ENCODE measurements at places on chromosomes 7 and 10.

- no peak for DNase-seq
These were observed 743 bp upstream of the ZCCHC24 start for GRCh38 chr10:79445977-79446757.

GRCh38 chr7:45196374-45196773 lies 38.8 kb downstream of the RAMP3 start:
- DNase-seq: no peak

GRCh38 chr7:129134356-129134987 lies 10.0 kb upstream of the TSPAN33 start:
- DNase-seq: no peak

GRCh38 chr10:102281102-102281487 lies 35.8 kb downstream of the GBF1 start:
- DNase-seq: no peak

DNA sequence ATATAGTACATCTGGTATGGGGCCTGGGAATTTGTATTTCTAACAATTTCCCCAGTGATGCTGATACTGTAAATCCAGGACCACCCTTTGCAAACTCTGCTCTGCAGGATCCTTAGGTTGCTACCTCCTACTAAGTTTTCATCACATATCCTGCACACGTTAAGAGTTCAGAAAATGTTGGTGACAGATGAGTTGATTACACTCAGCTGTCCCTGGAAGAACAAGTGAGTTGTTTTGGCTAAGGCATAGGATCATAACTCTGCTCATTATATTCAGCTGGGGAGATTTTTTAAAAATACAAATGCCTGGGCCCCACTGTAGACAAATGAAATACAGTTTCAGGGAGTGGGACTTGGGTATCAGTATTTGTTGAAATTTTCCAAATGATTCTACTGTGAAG lies 274.6 kb upstream of the HABP2 start:
- no peak for DNase-seq

- no peak for DNase-seq
These were observed 54.5 kb downstream of the WAC start for GRCh38 chr10:28587270-28587969.

GRCh38 chr10:30134171-30134945 lies 75.0 kb upstream of the JCAD start:
- DNase-seq: no peak

- DNase-seq: no peak
These were observed 74.9 kb downstream of the PCGF5 start for GRCh38 chr10:91295346-91295745.

DNA sequence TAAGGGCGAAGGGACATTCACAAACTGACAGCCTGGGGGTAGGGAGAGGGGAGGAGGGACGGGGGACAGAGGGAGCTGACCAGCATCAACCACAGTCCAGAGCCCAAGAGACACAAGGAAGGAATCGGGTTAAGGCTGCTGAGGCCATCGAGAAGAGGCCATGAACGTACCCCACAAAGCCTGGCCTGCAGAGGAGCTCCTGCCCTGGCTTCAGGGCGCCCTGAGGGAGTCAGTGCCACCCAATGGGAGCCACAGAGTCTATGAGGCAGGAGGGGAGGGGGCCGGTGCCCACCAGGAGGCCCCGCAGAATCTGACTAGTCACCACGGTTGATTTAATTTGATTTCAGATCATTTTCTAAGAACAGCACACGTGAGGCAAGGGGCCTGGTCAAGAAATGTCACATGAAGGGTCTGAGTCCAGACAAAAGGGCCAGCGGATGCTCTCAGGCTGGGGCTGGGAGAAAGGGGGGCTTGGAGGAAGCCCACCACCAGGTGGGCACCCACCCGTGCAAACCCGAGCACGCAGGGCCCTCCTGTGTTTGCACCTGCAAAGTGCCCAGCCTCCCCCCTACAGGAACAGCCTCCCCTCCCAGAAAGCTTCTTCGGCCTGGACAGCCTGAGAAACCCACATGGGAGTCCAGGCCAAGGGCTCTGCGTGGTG lies 40.4 kb downstream of the CAMK2B start:
- no peak for DNase-seq

DNA sequence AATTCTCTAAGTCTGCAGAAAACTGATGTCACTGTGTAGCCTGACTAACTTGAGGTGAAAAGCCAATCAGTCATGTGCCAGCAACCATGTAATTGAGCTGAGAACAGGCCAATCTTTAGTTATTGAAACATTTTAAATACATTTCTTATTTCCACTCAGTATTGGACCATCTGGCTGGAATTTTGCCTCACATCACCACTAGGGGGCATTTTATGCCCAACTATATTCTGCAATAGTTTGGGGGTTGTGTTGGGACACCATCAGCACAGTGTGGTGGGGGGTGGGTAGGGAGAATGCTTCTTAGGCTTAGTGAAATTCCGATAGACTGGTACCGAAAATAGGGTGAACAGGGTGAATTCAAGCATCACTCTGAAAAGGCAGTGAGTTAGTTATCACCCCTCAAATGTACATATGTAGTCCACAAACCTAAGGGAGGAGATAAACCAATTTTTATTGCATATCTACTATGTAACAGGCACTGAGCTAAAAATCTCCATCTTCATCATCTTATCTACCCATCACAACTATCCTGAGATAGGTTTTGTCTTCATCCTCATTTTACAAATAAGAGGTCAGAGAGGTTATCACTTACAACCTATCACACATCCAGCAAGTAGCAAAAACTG lies 17.8 kb downstream of the NPSR1 start:
- DNase-seq: no peak

DNA sequence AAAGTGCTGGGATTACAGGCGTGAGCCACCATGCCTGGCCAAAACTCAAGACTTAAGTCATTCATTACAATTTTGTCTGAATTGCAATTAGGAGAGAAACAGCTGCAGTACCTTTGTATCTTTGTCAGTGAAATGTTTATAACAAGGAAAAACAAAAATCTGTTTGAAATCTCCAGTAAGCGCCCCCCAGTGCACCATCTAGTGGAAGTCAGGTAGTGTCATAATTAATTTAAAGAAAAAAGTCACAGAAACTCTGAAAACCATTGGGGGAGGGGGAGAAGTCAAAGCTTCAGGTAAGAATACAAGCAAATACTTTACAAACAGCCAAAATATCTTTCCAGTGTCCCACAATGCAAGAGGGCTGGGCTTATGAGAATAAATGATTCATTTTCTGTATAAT lies 2.8 kb downstream of the MPP7 start:
- DNase-seq: no peak

- DNase-seq: no peak
These were observed 128.0 kb downstream of the GLI3 start for GRCh38 chr7:42108803-42109528.

GRCh38 chr7:111918461-111918860 lies 287.7 kb downstream of the DOCK4 start:
- DNase-seq: no peak

GRCh38 chr7:45665172-45665571 lies 91.0 kb downstream of the ADCY1 start:
- no peak for DNase-seq

DNA sequence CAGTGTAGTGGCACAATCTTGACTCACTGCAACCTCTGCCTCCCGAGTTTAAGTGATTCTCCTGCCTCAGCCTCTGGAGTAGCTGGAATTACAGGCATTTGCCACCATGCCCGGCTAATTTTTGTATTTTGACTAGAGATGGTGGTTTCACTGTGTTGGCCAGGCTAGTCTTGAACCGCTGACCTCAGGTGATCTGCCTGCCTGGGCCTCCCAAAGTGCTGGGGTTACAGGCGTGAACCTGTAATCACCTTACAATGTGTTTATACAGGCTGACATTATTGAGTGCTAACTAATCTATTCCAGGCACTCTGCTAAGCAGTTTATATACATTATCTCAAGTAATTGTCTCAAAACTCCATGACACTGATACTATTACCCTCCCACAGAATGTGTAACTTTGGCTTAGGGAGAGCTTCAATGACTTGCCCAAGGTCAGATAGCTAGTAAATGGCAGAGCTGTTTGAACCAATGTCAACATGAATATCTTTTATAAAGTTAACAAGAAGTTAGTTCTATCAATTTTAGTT lies 36.8 kb downstream of the KIFBP start:
- no peak for DNase-seq

DNA sequence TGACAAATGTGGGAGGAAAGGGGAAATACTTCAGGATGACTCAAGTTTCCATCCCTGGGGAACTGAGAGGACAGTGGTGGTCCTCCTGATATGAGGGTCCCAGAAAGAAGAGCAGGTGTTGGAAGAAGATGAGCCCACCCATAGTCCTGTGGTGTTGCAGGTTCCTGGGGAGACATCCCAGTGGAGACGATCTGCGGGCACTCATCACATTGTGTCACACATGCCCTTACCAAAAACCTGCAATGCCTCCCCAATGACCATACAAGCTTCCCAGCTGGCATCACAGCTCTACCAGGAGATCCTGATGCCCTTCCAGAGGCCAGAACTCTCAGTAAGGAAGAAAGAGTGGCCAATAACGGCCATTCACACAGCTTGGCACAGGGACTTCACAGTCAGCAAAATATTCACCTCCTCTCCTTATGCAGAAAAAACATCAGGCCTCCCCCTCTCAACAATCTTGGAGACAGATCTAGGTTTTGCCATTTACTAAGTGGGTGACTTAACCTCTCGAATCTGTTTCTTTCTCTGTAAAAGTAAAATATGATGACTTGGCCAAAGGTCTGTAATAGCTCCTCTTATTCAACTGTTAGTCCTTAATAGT lies 9.0 kb downstream of the PUS7 start:
- DNase-seq: no peak

DNA sequence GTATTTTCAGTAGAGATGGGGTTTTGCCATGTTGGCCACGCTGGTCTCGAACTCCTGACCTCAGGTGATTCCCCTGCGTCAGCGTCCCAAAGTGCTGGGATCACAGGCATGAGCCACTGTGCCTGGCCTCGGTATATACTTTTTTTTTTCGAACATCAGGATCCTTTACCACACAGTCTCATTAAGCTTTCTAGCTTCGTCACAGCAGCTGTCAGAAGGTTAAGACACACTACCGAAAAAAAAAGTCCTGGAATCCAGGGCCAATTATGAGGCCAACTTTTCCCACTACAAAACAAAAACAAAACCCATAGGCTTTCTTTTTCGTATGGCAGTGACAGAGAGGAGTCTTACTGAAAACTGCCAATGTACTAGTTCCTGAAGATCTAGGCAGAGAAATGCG lies 30.7 kb downstream of the ZC3HC1 start:
- DNase-seq: no peak

DNA sequence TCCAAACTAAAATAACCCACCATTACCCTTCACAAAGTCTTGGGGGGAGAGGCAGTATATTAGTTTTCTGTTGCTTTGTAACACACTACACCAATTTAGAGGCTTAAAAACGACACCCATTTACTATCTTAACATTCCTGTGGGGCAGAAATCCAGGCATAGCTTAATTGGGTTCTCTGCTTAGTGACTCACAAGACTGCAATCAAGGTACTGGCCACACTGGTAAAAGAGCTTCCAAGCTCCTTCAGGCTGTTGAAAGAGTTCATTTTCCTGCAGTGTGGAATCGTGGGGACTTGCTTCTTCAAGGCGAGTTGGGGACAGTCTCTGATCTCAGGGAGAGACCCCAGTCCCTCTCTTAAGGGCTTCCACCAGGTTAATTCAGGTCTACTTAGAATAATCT lies 139.1 kb downstream of the XPNPEP1 start:
- no peak for DNase-seq

DNA sequence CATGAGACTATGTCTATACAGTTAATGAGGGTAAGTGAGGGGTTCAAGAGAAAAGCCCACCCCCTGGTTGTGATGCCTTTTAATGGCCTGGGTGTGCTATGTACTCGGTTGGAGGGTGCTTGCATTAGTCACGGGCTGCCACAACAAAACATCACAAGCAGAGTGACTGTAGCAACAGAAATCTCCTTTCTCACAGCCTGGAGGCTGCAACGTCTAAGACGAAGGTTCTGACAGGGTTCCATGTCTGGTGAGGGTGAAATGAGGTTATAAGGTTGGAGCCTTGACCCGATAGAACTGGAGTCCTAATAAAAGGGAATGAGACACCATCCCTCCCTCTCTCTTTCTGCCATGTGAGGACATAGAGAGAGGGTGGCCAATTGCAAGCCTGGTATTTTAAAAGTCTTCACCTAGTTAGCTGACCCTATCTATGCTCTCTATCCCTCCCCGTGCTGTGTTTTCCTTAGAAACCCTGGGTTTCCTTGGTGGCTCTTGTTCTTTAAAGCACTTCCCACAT lies 126.0 kb upstream of the GDF10 start:
- DNase-seq: no peak

- no peak for DNase-seq
These were observed 55.7 kb downstream of the LYZL2 start for GRCh38 chr10:30573721-30574431.

DNA sequence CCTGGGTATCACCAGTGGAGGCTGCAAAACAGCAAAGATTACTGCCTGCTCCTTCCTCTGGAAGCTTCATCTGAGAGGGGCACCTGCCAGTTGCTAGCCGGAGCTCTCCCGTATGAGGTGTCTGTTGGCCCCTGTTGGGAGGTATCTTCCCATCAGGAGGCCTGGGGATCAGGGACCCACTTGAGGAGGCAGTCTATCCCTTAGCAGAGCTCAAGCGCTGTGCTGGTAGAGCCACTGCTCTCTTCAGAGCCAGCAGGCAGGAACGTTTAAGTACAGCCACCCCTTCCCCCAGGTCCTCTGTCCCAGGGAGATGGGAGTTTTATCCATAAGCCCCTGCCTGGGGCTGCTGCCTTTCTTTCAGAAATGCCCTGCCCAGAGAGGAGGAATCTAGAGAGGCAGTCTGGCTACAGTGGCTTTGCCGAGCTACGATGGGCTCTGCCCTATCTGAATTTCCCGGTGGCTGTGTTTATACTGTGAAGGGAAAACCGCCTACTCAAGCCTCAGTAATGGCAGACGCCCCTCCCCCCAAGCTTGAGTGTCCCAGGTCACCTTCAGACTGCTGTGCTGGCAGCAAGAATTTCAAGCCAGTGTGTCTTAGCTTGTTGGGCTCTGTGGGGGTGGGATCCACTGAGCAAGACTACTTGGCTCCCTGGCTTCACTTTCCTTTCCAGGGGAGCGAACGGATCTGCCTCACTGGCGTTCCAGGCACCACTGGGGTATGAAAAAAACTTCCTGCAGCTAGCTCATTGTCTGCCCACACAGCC lies 19.6 kb downstream of the SEMA3E start:
- DNase-seq: no peak

DNA sequence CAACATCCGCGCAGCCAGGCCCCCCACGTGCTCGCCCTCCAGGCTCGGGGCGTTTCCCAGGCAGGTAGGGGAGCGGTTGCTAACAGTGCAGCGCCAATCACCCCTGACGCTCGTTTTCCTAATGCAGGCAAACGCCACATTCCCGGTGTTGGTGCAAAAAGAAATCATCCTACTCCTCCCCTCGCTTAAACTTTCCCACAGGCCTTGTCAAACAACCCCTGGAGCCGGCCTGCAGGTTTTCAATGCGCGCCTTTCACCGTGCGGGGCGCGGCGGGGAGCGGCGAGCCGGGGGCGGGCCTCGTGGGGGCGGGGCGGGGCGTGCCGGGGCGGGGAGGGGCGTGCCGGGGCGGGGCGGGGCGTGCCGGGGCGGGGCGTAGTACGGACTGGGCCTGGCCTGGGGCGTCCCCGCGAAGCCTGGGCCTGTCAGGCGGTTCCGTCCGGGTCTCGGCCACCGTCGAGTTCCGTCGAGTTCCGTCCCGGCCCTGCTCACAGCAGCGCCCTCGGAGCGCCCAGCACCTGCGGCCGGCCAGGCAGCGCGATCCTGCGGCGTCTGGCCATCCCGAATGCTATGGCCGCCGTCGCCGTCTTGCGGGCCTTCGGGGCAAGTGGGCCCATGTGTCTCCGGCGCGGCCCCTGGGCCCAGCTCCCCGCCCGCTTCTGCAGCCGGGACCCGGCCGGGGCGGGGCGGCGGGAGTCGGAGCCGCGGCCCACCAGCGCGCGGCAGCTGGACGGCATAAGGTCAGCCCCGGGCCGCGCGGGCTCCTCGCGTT lies at the start of gene ECHDC3:
TSS of gene ECHDC3 (plus strand) at position 374 of the 770 bp plus-strand sequence. CDS start at position 569, 195 bp downstream.
- DNase-seq: no peak

All from RCC 7860 (cell line).